WERI-Rb-1 (cell line): ENCODE measurements at places on chromosomes 3 and 15.

DNA sequence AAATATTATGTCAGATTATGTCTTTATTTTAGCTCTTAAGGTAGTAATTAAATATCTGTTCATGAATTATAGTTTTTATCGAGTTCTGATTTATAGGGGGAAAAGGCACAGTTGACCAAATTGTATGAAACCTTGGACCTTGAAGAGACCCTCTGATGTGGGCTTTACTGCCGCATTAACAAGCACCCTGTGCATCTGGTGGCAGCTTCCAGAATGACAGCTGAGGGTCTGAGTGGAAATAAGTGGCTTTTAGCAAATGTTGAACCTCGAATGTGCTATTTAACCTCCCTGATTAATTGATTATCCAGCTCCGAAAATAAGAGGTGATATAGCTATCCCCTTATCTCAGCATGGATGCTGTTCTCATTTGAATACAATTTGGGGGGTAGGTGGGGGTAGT is 87.0 kb downstream of the TMEM108 start:
- no peak for DNase-seq

GRCh38 chr3:195210266-195210973 is 60.5 kb downstream of the XXYLT1 start:
- DNase-seq = no peak

DNA sequence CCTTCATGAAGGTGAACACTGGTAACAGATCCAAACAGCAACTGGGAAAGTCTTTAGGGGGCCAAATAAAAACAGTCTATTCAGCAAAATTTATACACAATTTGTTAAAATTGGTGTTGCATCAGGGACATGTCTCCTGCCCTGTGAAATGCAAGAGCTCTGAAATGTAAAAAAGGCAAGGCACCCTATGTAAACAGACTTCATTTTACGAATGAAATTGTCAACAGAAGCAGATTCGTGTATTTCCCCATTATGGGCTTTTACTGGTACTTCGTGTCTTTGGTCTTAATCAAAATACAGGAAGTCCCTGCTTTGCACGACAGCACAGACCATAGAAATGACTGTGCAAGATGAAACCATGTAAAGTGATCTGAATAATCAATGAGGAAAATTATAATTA is 127.3 kb upstream of the THBS1 start:
- DNase-seq = no peak

- DNase-seq = no peak
Observed at GRCh38 chr3:13266005-13266404, 154.1 kb downstream of the NUP210 start.

DNA sequence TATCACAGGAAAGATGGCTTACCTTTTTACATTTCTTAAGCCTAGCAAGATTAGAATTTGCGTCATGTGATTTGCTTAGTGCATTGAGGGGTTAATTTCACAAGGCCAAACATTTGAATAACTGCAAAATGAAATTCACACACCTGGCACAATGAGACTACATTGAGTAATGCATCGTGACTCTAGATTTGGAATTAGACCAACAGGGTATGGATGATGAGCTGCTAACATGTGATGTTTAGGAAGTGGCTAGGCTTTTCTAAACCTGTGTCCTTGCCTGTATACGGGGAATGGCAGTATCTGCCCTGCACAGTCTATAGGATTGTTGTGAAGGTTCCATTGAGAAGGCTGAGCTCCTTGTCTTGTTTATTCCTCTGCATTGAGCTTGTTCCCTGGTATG is 160.1 kb downstream of the MFSD1 start:
- DNase-seq = no peak

- DNase-seq = no peak
Observed at GRCh38 chr3:187262360-187262759, 29.2 kb downstream of the MASP1 start.

DNA sequence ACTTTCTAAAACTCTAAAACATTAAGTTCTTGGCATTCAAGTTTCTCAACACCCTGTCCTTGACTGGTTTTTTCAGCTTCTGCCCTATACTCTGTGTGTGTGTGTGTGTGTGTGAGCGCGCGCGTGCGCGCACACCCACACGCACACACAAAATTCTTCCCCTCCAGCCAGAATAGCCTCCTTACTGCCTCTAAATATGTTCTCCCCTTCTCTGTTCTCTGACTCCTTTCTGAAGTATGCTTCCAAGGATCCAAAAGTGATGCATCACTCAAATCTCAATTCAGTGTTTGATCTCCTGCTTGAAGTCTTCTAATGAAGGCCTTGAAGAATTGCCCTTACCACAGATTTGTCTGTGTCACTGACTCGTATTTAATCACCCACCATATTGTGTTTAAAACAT is 129.8 kb downstream of the SLC25A26 start:
- no peak for DNase-seq

- DNase-seq = no peak
Observed at GRCh38 chr3:162994165-162994564, 1497.6 kb downstream of the OTOL1 start.

- no peak for DNase-seq
Observed at GRCh38 chr3:45691842-45692241, 2.6 kb downstream of the SACM1L start.

DNA sequence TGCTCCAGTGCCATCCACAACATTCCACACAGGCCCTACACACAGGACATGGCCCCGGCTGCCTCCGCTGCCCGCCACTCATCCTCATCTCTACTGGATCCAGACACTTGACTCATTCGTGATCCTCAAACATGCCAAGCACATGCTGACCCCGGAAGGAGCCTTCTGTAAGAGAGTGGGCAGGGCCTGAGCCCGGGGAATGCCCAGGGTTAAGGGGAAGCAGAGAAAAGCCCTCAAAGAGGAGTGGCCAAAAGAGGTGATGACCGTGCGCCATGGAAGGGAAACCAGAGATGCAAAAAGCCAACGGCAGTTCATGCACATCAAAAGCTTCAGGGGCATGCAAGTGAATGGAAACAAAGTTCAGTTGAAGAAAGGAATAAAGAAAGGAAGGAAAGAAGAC is 46.1 kb downstream of the RFTN1 start:
- no peak for DNase-seq

DNA sequence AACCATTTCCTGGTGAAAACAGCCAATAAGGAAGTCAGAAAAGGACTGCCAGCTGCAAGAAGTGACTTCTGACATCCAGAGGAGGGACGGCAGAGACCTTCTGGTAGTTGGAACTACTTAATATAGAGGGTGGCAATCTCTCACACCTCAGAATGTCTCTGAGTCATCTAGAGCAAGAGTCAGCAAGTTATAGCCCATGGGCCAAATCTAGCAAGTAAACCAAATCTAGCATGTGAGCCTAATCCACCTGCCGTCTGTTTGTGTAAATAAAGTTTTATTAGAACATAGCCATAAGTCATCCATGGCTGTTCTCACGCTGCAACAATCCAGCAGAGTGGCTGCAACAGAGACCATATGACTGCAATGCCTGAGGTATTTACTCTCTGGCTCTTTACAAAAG is 160.5 kb upstream of the NR2E3 start:
- DNase-seq = no peak

DNA sequence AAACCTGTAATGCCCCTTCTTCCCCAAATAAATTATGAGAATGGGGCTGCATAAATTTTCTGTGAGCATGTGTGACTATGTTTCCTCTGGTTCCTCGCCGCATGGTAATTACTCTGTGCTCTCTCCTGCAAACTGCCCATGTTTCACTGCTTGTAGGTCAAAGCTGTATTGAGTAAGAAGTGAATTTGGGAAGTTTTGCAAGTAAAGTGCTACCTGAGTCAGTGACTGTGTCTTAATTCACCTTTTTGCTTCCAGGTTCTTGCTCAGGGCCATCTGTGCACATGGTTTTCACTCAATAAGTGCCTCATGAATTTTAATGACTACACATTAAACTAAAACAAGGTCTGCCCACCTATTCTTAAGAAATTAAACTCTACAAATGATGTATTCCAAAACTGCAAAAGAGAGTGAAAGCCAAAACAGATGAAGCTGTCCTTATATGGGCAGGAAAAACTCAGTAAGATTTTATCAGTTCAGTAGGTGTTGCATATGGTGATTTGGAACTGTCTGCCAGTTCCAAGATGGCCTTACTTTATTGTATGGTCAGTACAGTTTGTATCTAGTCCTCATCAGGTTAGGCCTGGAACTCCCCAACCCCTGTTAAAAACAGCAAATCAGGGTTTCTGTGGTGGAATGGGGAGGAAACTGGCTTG is 100.0 kb downstream of the LPP start:
- DNase-seq = no peak

GRCh38 chr3:133040696-133041523 is 2.7 kb downstream of the TMEM108 start:
- DNase-seq = peak; percentile 86

GRCh38 chr3:32961189-32961715 is 9.8 kb downstream of the CCR4 start:
- no peak for DNase-seq

DNA sequence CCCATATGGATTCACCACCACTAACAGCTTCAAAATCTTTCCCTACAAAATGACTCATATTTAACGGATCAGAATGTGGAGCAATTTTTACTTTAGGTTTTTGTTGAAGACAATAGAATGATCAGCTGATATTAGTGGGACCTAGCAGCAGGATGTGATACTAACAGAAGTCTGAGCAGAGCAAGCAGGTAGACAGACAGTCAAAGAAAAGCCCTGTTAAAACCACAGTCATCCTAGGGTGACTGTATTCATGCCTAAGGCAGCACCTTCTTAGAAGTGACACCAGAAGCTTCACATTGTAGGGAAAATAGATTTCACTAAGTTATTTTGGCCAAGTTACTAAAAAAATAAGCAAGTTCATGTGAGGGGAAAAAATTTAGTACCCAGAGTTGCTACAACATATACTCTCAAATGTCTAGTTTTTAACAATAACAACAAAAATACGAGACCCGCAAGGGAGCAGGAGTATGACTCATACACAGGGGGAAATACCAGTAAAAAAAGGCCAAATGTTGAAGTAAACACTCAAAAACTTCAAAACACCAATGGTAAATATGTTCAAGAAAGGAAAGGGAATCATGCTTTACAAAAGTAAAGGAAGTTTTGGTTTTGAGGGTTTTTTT is 590.9 kb downstream of the EPHA3 start:
- DNase-seq = no peak

- DNase-seq = no peak
Observed at GRCh38 chr3:145089337-145089736, 1071.6 kb downstream of the PLOD2 start.

DNA sequence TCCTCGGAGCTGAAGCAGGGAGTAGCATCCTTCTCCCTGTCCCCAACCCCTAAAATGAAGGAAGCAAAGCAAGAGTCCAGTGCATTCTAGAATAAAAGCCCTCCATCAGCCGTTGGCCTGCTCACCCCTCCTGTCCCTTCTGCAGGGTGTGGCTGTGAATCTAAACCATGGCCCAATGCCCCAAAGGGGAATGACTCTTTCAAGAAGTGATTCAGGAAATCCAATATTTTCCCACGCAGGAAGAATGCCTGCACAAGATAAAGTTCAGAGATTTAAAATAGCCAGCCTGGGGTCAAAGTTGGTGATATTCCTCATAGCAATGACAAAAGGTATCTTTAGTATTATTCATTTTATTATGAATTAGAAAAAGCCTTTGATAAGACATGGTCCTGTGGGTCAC is 38.5 kb downstream of the SLCO2A1 start:
- no peak for DNase-seq

DNA sequence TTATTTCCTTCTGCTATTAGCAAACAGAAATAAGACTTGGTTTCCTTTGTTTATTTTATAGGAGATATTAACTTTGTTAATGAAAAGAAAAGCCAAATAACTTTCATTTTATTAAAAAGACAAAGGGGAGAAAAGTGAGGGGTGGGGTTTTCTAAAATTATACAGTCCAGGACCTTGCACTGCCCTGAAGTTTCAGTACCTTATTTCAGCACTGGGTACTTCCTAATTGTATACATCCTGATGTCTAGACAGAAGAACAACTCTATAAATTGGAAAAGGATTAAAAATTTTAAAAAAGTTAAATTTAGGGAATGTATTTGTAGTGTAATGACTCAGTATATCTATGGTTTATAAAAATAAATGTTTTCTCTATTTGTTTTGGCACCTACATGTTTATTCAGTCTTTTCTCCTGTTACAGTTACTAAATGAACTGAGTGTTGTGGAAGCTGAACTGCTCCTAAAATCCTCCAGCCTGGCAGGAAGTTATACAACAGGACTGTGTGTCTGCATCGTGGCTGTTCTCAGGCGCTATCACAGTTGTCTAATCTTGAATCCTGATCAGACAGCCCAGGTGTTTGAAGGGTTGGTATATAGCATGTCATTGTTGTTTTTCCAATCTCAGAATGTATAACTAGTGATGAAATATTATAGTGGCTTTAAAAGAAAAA is 27.6 kb upstream of the P2RY13 start:
- DNase-seq = no peak

DNA sequence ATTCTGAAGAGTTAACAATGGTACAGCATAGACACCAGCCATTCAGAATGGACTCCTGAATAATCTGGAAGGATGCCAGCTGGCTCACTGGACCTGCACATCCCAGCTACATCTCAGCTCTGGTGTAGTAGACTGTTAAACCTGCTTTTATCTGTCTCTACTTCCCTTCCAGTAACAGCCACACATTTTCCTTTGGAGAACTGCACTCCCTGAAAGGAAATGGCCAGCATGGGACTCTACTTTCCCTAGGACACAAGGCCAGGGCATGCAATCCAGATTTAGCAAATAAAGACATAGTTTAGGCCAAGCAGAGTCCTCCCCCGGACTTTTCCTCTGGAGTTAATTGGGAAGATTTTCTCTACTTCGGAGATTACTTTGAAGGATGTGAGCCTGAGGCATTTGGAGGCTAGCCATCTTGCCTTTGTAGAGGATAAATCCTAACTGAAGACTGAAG is 82.7 kb upstream of the TCF12 start:
- no peak for DNase-seq

GRCh38 chr3:54279005-54279583 is 156.7 kb downstream of the CACNA2D3 start:
- DNase-seq = no peak

- no peak for DNase-seq
Observed at GRCh38 chr3:59481776-59482400, 432.1 kb upstream of the CFAP20DC start.

DNA sequence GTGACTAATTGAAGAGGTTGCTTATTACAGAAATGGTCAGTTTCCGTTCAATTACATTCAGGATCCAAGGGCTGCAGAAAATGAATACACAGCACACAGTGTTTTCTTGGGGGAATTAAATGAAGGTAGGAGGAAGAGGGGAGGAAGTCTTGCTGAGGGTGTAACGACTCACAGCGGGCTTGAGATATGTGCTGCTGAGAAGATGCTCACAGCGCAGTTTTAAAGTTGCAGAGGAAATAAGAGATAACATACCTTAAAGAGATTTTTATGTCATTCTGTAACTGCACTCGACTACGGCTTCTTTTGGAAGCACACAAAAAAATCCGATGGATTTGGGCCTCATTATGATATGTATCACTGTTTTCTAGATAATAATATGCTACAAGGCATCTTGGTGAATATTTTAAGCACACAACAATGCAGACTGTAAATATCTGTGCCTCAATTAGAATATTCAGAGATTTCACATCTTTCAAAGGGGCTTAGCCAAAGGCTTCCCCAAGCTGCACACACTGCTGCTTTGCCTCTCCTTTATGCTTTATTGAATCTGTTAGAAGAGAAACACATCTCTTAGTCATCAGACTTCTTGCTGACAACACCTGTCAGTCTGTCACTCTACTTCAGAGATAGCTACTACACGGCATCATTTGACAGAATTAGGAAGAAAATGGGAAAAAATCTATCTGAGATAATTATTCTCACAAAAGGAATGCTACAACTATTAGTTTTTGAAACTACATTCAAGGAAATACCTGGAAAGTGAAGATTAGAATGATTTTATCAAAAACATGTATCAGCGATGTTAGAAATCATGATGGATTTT is 773.2 kb downstream of the OTOL1 start:
- no peak for DNase-seq
